Activated B cell treated with CpG ODN at 0.5 μM for 24 hours (primary cell): ENCODE measurements at places on chromosomes 12 and 14.

DNA sequence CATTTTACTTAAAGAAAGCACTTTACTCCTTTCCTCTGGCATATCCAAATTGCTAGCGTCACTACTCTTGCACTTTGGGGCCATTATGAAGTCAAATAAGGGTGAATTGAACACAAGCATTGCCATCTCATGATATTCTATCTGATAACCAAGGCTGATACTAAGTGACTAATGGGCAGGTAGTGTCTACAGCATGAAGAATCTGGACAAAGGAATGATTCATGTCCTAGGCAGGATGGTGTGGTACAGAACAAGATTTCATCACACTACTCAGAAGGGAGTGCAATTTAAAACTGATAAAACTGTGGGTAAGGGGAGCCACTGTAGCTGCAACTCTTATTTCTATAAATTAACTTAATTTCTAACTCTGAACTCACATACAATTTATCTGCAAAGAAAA lies 7.7 kb upstream of the SLC6A15 start:
- DNase-seq = no peak

- DNase-seq = no peak
These were observed 85.8 kb downstream of the KITLG start for GRCh38 chr12:88494520-88494919.

DNA sequence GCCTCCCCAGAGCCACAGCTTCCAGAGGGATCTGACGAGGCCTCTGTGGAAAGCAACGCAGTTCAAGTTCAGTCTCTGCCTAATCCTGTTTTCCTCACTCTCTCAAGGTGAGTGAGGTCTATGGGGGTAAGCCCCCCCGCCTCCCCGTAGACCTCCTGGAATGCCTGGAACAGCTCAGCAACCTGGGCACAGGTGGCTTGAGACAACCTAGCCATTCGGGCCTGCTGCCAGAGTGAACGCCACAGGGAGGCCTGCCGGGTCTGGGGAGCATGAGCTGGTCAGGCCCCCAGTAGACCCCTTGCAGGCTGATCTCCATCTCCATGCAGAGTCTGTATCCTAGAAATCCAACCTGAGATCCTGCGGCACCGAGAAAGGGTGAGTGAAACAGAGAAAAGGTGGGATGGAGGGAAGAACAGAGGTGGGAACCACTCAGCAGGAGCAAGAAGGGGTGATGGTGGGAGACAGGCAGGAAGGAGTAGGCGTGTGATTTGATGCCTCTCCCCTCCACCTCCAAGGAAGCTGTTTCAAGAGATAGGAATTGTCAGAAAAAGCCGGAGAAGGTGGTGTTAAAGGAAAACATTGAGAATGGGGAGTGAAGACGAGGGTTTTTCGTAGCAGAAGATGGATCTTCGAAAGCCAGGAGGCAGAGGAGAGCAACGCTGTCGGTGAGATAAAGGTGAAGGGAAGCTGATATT lies 123.1 kb upstream of the PRMT8 start:
- no peak for DNase-seq

DNA sequence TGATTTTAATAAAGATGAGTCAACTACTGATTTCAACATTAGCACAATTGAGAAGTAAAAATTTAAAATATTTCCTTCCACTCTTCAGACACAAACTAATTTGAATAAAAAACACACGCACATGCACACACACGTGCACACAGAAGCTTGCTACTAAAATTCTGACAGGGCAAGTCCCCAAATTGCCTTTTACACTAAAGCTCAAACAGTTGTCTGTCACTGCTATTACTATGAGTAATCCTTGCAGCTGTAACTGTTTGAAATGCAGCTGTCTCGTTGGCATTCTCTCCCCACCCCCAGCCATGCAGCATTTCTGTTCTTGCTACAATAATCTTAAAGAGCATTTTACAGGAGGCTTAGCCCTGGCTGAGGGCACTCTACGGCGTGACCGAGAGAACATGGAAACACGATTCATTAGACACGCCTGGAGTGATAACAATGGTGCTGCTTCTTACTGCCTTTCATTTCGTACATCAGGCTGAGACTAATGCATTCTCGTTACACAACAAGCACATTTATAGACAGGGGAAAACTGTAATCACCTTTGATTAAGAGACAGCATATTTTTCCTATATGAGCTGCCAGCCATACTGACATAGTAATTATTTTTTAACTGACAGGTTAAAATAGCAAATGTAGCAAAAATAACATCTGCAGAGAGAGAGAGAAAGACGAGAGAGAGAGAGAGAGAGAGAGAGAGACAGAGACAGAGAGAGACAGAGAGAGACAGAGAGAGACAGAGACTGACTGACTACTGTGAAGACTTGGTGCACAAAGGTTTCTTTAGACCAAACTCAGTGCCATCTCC lies 153.8 kb downstream of the MED13L start:
- peak; percentile 22 for DNase-seq

DNA sequence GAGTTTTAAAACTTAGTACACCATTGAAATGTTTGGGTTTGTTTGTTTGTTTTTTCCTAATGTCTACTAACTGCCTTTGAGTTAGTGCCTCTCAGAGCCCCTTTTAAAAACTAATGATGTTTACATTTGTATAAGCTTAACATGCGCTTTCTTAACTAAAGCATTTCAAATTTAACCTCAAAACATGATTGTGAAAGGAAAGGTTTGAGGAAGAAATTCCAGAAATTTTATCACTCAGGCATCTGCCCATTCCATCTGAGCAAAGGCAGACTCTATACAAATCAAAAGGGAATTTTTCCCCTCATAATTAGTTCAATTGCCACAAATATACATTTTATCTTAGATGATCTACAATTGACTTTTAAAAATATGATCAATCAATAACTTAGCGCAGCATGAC lies 230.7 kb upstream of the CAND1 start:
- no peak for DNase-seq

DNA sequence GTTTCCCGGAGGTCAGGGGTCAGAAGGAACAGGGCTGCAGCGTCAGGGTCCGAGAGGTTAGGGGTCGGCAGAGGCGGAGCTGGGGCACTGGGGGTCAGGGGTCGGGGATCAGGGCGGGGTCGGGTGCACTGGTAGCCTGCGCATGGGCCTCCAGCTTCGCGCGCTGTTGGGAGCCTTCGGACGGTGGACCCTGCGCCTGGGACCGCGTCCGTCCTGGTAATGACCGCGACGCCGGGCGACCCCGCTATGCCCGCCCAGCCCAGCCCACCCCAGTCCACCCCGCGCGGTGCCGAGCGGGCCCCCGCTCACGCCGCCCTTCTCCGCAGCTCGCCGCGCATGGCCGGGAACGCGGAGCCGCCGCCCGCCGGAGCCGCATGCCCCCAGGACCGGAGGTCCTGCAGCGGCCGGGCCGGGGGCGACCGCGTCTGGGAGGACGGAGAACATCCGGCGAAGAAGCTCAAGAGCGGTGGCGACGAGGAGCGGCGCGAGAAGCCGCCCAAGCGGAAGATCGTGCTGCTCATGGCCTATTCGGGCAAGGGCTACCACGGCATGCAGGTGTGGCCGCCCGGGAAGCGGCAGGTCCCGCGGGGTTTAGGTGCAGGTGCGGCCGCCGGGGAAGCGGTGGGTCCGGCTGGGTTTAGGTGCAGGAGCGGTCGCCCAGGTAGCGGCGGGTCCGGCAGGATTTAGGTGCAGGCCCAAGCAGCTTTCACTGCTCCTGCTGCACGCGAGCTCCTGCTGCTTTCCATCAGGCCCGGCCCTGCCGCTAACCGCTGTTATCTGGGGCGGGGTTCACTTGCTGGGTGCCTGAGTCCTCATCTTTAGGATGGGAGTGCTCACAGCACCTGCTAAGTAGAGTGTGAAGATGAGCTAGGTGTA lies 743 bp downstream of the PUS1 start:
- peak; percentile 48 for DNase-seq

- DNase-seq = no peak
These were observed 203.8 kb downstream of the RBM19 start for GRCh38 chr12:113762155-113762881.

- peak; percentile 25 for DNase-seq
These were observed 8.1 kb upstream of the DENND5B start for GRCh38 chr12:31599053-31599452.
